GM18507 (cell line): ENCODE measurements at places on chromosomes 3 and 15.

GRCh38 chr3:27756877-27757276 lies 34.8 kb upstream of the EOMES start:
- DNase-seq, result no peak

- DNase-seq, result peak; percentile 9
Measured at GRCh38 chr3:193963808-193964516, 172.0 kb upstream of the HES1 start.

- no peak for DNase-seq
Measured at GRCh38 chr3:195690951-195691350, 29.8 kb upstream of the MUC20 start.

- no peak for DNase-seq
Measured at GRCh38 chr3:109478614-109479013, 141.3 kb upstream of the DPPA4 start.

DNA sequence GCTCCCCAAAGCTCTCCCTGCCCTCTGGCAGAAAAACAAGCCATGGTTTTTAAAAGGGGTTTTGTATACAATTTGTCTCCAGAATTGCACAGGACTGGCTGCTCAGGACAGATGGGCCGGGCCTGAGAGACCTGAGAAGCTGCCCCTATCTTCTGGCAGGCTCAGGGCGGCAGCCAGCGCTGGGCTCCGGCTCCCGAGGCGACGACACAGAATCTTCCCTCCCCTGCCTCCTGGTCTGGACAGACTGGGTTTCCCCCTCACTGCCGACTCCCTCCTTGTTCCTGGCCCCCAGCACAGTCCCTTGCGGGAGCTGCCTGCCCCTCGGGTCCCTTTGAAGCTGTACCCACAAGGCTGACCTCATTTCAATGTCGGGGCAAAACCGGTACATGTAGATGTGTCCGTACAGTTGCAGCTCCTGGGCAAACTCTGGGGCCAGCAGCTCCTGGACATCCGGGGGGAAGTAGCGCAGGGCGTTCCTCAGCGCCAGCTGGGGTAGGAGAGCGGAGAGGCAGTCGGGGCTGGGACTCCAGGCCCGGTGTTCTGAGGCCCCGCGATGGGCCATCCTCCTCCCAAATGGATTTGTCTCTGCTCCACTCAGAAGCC lies 7.2 kb downstream of the UROC1 start:
- DNase-seq, result no peak

DNA sequence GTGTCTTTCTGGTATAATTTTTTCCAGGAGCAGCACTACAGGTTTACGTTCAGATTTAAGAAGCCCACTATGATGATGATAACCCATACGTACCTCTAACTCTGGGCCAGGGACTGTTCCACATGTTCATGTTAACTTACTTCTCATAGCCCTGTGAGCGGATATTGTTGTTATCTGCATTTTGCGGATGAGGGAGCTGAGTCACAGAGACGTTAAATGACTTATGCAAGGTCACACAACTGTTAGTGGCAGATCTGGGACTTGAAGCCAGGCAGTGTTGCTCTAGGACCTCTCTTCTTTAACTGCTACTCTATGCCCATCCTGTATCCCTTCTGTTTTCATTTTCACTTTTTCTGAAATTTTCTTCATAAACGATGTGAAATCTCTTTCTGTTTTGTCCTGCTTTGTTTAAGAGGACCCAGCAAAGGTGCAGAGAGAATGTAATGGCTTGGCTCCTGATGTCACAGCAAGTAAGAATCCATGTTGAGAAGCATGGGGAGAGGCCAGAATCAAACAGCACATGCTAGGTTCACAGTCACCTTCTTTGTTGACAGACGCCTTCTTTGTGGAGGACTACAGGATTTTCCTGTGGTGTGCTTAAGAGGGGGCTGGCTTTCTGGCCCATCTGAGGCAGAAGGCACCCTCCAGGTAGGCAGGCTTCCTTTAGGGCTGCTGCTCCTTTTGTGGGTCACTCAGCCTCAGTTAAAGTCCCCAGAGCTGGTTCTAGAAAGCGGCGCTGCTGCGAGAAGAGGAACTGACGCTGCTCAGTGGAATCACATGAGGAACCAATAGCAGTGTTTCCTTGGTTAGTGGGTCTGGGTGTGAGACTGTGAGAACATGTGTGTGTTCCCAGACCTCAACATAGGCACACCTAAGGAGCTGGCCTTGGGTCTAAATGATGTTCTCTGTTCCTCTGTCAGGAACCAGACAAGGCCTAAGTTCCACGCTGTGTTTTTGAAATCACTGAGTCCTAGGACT lies 121.6 kb downstream of the TMEM108 start:
- no peak for DNase-seq

- no peak for DNase-seq
Measured at GRCh38 chr15:68500363-68501258, 68.6 kb upstream of the ITGA11 start.

GRCh38 chr3:6679510-6679909 lies 181.4 kb upstream of the GRM7 start:
- DNase-seq, result no peak

- DNase-seq, result no peak
Measured at GRCh38 chr3:87270908-87271700, 5.3 kb downstream of the POU1F1 start.

DNA sequence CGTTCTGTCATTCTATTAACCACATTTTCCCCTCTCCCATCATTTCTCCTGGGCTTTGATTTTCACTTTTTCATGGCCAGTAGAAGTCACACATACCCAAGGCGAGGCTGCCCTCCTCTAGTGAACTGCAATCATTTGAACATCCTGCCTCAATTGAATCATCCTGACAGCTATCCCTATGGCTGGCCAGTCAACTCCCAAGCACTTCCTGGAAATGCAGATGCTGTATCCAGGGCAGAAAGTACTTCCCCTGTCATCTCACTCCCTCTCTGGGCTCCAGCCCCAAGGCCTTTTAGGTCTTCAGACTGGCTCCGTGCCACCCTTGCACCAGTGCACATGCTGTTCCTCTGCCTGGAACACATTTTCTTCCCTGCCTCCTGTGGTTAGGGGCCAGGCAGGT lies 738.3 kb upstream of the CFAP20DC start:
- DNase-seq, result no peak

- DNase-seq, result no peak
Measured at GRCh38 chr3:114058646-114059045, 2.1 kb downstream of the QTRT2 start.

DNA sequence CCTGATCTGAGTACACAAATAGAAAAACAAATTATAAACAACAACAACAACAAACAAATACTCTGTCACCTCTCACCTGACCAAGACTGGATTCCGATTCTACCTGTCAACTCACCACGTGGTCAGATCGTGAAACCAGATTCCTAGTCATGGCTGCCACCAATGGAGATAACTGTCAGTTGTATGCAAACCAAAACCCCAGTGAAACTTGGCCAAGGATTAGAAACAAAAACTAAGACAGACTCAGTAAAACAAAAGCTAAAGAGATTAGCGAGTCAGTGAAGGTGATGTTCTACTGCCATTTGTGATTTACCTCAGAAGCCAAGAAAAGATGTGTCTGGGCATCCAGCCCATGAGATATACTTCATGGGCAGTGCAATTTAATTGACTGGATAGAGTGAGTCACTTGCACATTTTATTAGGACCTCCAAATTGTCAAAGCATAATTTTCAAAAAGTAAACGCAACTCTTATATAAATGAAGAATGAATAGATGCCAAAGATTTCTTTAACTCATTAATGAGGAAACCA lies 31.1 kb downstream of the PHLDB2 start:
- DNase-seq, result no peak

GRCh38 chr15:64146041-64146440 lies 5.5 kb upstream of the SNX22 start:
- no peak for DNase-seq

GRCh38 chr15:38843736-38844590 lies 279.3 kb upstream of the RASGRP1 start:
- no peak for DNase-seq

DNA sequence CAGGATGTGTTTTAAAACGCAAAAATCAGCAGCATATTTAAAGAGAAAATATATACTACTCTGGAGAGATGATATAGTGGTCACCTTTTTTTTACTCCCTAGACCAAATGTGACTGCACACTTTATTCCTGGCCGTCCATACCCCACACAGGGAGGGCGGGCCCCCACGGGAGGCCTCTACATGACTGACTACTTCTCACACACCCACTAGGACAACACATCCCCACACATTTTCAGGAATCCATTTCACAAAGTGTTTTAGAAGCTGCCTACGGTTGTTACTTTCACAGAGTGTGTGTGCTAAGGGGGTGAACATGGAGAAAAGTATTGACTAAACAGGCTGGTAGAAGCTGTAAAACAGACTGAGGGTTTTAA lies 67.9 kb downstream of the CHSY1 start:
- DNase-seq, result no peak

GRCh38 chr15:85973584-85974347 lies 105.9 kb upstream of the AGBL1 start:
- DNase-seq, result no peak

DNA sequence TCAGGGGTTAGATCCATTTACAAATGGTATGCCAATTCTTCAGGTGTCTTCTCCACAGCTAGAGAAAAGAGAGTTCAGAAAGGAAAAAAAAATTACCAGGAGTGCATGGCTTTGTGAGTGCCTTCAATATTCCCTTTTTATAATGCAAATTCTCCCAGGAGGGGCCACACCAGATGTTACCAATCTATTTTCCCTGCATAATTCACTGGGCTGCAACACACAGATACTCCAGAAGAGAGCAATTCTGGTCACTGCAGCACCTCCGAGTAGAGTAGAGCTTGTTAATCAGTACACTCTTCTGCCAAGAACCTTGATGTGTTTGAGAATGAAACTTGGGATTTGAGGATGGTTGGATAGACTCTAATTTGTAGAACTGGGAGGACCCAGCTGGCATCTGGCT lies 80.7 kb upstream of the SPRED1 start:
- no peak for DNase-seq

DNA sequence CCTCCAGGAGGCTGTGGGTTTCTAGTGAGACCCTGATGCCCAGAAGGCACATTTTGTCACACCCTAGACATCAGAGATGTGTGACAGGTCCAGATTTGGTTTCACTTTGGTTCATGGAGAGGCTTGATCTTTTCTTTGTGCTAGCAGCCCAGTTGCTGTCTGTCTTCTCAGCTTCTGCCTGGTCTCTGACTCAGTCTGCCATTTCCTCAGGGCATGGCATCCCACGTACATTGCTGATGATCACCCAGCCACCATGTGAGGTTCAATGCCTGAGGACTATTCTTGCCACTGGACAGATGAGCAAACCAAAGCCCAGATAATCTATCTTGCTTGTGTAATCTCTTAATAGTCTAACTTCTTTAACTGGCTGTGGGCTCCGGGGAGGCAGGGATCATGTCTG lies 144.9 kb upstream of the MRPS22 start:
- no peak for DNase-seq

GRCh38 chr3:171915275-171915674 lies 72.1 kb downstream of the TMEM212 start:
- DNase-seq, result no peak

DNA sequence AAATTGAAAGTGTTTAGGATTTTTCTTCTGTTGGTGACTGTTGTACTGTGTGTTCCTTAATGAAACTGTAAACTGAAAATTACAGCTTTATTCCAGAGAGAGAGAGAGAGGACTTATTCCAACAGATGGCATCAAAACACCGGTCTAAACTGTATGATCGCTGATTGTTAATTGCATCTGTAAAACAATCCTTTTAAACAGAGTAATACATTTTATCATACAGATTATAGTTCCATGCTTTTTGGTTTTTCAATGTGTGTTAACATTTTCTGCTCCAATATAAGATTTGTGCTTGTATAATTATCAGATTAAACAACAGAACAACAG lies 289.7 kb upstream of the DNAJC19 start:
- no peak for DNase-seq

DNA sequence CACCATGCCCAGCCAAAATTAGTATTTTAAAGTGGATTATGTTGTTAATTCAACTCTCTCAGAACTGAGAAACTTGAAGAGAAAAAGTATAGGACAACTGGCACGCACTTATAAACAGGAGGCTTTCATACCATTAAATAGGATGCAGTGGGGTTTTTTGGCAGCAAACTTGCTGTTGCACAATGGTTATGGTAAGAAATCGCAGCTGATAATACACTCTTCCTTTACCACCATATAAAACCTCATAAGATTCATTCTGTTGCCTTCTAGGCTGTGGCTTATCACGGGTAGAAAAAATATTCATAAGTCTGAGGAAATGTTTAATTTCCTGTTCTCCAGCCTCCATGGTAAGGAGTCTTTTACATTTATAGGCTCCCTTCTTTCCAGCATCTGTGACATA lies 95.3 kb downstream of the TMCO5A start:
- no peak for DNase-seq

GRCh38 chr15:99845009-99845408 lies 111.8 kb upstream of the LYSMD4 start:
- DNase-seq, result no peak

DNA sequence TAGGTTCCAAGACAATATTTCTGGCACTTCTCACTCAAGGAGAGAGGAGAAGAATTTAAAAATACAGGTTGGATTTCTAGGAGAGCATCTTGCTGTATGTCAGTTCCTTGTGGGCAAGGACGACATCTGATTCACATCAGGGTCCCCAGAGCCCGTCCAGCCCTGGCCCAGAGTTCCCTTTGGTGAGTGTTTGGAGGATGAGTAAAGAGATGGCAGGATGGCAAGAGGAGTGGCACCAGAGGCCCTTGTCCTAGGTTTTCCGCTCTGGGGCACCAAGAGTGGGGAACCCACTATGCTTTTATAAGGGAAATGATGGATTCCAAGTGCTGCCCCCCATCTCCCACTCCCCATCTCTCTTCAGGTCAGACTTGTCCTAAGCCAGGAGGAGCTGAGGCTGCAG lies 181.8 kb downstream of the TBC1D2B start:
- no peak for DNase-seq
